ENCODE measurements at places on chromosomes 3 and 15.

DNA sequence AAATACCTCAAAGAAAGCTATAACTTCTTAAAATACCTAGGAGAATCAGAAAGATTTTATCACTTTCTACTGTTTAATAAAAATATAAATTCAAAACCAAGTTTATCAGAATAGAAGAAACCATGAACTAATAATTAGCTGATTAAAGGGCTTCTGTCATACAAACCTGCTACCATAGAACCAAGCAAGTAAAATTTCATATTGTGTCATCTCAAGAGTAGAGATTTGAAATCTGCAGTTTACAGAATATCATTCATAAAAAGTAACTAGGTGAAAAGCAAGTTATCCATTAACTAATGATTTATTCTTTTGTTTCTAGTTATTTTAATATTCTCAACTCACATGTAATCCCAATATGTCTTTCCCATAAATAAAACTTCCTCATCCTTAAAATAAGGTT is 36.8 kb upstream of the XXYLT1 start:
- DNase-seq, result no peak

DNA sequence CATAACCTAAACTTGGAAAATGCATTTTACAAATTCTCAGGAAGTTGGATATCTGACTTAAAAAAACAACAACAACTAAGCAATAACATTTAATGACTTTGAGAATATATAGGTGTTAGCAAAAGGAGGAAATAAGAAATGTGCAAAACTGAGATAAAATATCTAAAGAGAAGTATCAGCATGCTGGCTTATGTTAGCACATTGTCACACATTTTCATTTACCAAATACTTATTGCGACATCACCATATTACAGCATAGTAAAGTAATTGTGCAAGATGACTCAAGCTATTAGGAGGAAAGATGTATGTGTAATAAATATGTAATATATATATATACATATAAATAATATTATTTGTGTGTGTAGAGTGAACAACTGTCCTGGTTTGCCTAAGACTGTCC is 9.2 kb downstream of the PTX3 start:
- DNase-seq, result no peak

- DNase-seq, result no peak
Observed at GRCh38 chr15:31108836-31109235, 7.3 kb upstream of the TRPM1 start.

DNA sequence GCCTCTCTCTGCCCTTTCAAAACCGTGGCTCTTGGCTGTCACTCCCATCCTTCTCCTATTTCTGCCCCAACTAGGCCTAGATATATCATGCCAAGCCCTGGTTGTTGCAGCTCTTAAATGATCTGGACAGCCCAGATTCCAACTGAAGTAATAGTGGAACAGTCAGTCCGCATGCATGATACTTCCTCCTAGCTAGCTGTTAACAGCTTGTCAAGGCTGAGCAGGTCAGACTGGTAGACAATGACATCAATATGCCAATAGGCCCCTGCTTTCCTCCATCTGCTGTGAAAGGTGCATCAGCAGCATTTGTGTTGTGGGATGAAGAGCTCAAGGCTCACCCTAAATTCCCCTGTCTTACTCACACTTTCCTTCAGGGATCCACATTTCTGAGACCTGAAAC is 527.7 kb upstream of the TGFBR2 start:
- no peak for DNase-seq

DNA sequence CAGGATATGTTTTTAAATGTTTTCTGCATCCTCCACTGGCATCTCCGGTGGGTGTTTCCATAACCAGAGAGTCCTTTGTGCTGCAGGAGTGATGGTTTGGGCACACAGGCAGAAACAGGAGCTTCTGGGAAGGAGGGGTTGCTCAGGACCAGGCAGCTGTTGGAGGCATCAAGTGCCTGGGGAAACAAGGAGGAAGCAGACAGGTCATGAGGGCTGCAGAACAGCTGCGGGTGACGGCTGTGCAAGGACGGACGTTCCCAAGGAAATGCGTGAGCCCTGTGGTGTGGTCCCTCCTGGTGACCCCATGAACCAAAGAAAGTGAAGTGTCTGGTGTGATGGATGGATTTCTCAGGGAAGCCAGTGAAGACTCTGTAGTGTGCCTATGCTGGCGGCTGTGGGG is 61.2 kb upstream of the TNFAIP8L3 start:
- no peak for DNase-seq

DNA sequence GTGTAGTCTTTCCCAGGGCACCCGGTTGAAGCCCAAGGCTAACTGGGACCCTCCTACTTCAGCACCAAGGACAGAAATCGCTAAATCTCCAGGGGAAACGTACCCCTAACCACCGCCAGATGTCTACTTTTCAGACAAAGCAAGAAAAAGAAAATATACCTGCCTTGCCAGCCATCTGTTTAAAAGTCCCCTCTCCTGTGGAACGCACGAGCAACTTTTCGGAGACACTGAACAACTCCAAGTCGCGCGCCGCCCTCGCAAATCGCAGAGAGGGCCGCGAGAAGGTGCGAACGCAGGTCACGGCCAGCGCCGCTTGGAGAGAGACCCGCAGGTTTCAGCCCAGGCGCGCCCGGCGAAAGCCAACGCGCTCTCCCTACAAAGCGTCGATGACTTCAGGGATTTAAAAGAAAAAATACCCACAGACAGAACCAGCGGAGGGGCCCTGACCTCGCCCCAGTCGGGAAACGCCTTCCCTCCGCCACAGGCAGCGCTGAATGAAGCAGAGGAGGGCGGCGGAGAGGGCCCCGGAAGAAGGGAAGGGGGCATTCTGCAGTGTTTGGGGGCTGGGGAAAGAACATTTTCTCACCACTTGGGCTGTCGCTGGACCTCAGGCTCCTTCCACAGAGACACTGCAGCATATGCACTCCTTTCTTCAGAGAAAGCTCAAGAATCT is 213.1 kb downstream of the FGF12 start:
- DNase-seq, result no peak

DNA sequence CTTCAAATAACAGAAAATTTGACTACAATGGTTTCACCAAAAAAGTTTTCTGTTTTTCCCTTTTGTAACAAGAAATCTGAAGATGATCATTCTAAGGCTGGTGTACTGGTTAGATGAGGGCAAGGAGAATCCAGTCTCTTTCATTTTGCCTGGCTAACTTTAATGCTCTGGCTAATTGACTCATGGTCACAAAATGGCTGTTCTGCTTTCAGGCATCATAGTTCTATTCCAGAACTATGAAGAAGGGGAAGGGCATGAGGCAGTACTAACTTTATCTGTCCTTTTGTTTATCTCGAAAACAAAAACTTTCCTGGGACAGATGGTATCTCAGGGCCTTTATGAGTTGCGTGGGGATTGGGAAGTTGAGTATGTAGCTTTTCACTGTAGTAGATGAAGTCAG is 50.4 kb downstream of the SLC25A26 start:
- DNase-seq, result no peak

DNA sequence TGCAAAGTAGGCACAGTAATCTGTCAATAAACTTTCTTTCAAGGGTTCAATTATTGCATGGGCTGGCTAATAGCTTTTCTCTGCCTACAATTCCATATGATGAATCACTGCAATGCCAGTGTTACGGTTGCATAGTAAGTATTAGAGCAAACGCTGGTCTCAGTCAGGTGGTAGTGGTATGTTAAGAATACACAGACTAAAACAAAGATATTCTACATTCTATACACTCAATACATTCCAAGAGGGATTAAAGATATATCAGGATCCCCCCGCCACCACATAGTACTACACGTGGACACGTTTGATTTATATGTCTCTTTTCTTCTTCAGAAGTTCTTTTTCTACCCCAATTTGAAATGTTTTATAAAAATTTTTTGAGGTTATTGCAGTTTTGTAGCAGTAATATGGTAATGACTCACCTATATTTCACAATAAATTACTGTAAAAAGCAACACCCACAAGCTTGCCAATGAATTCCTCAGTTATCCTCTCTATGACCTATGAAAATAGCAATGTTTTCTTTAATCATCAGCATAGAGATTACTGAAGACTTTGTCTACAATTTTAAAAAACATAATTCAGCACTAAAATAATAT is 68.2 kb downstream of the CD200R1L start:
- DNase-seq, result no peak

Measured in activated CD4-positive, CD25-positive, alpha-beta regulatory T cell (primary cell).